ENCODE measurements at places on chromosomes 5 and 9. TPM values are rescaled to one million over a fixed set of nuclear protein-coding genes. Genes with fewer than 3 reads are reported as not detected.
A peak's percentile ranks its signal among the peaks of the same experiment; 100 is the strongest.

GRCh38 chr5:15748266-15748665 is 248.3 kb downstream of the FBXL7 start:
- H3K27me3 ChIP-seq, result no peaks in the 10 kb centered on the region
- DNase-seq, result no peak
- H3K27ac ChIP-seq, result no peak overlapping the region

GRCh38 chr9:112863214-112863613 is 27.5 kb downstream of the SLC46A2 start:
- no peaks in the 10 kb centered on the region for H3K4me1 ChIP-seq
- H3K36me3 ChIP-seq, result peaks cover 16% of the 10 kb centered on the region
- no peak overlapping the region for H3K4me3 ChIP-seq

GRCh38 chr5:35338157-35338453 is 107.8 kb upstream of the PRLR start:
- no peak overlapping the region for H3K27ac ChIP-seq
- H3K4me1 ChIP-seq, result no peaks in the 10 kb centered on the region
- no peaks in the 10 kb centered on the region for H3K36me3 ChIP-seq
- H3K27me3 ChIP-seq, result no peaks in the 10 kb centered on the region

DNA sequence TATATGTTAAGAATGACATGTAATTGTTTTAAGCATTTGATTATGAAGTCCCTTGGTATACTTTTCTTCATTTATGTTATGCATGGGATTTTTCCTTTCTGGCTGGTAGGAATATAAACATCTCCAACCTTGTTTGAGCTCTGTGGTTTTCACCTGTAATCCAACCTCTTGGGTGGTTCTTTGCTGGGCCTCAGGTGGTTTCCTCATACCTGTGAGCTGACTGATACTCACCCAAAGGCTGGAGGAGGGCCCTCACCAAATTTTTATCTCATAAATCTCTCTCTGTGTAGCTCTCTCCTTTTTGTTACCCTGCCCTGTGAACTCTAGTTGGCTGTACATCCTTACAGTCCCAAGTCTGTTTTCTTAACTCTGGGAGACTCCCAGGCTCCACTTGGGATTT is 39.8 kb upstream of the C6 start:
- H3K4me3 ChIP-seq, result no peak overlapping the region
- H3K36me3 ChIP-seq, result no peaks in the 10 kb centered on the region
- no peak overlapping the region for H3K27ac ChIP-seq
- DNase-seq, result no peak
- no peaks in the 10 kb centered on the region for H3K4me1 ChIP-seq

GRCh38 chr9:95598236-95598635 is 81.5 kb upstream of the PTCH1 start:
- no peaks in the 10 kb centered on the region for H3K4me1 ChIP-seq
- no peak for DNase-seq
- H3K27ac ChIP-seq, result no peak overlapping the region
- H3K27me3 ChIP-seq, result no peaks in the 10 kb centered on the region
- no peaks in the 10 kb centered on the region for H3K36me3 ChIP-seq
- H3K4me3 ChIP-seq, result no peak overlapping the region

DNA sequence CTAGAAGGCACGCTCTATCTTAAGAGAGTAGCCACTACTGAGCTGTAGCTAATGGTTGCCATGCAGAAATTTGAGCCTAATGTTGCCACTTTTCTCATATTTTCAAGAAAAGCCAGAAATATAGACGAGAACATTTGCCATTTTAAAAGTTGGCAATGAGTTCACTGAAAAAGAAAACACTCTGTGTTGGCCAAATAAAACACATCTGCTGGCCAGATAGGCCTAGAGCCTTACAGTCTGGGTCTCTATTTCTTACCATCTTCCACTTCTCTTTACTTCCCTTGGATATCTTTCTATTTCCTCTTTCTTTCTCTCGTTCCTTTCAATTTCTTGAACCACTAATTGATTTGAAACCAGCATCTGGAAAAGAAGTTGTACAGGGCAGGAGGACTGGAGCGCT is 36.6 kb upstream of the VCAN start:
- DNase-seq, result no peak
- no peaks in the 10 kb centered on the region for H3K27me3 ChIP-seq
- H3K4me1 ChIP-seq, result no peaks in the 10 kb centered on the region

- H3K36me3 ChIP-seq, result peaks cover 4% of the 10 kb centered on the region
- no peak overlapping the region for H3K4me3 ChIP-seq
- no peak for DNase-seq
- H3K4me1 ChIP-seq, result no peaks in the 10 kb centered on the region
- peak overlapping the region; percentile 25 for H3K27ac ChIP-seq
Measured at GRCh38 chr5:119397518-119398380, 41.9 kb downstream of the TNFAIP8 start.

DNA sequence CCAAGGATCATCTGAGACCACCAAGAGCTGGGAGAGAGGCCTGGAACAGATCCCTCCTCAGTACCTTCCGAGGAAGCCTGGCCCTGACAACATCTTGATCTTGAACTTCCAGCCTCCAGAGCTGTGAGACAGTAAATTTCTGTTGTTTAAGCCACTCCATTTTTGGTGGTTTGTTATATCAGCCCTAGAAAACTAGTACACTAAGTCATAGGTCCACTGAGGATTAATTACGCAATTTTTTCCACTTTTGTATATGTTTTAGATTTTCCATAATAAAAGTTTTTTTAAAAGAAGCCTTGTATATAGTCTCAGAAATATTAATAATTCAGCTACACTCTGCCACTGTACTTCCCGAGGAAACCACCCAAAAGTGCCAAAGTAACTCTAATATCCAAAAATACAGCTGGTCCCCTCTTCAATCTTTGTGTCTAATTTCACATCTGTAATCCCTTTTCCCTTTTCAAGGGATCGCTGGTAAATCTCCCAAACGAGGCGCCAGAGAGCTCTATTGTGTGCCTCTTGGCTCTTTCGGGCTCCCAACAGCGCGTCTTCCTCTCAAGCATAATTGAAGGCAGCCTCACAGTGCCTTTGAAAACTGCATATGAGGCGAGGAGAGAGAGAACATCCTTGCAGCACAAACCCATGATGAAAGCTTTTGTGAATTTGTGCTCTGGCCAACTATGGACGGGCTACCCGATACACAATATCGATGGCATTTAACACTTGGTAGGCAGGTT is 32.7 kb downstream of the PRUNE2 start:
- H3K27me3 ChIP-seq, result no peaks in the 10 kb centered on the region
- no peaks in the 10 kb centered on the region for H3K4me1 ChIP-seq
- no peaks in the 10 kb centered on the region for H3K36me3 ChIP-seq
- no peak for DNase-seq
- H3K4me3 ChIP-seq, result no peak overlapping the region

BNC2 gene
- total RNA-seq, result 1.0 TPM

Data from naive thymus-derived CD4-positive, alpha-beta T cell (primary cell).